ENCODE measurements at places on chromosomes 6 and 20.

GRCh38 chr6:75089151-75089897 lies 116.5 kb downstream of the COL12A1 start:
- DNase-seq, result no peak

DNA sequence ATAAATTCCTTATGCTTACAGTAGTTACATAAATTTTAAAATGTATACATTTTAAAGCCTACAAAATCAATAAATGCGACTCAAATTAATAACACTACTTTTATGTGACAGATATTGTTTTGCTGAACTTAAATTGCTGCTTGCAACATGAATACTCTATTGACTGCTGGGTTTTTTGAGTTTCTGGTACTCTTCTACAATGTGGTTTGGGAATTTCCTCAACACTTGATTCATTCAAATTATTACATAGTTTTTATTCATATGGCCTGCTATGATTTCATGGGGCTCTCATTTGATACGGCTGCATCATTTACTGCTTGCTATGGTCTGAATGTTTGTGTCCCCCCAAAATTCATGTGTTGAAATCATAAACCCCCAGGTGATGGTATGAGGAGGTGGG lies 2.3 kb upstream of the TXLNB start:
- no peak for DNase-seq

- DNase-seq, result no peak
Observed at GRCh38 chr6:15841937-15842726, 179.3 kb upstream of the DTNBP1 start.

DNA sequence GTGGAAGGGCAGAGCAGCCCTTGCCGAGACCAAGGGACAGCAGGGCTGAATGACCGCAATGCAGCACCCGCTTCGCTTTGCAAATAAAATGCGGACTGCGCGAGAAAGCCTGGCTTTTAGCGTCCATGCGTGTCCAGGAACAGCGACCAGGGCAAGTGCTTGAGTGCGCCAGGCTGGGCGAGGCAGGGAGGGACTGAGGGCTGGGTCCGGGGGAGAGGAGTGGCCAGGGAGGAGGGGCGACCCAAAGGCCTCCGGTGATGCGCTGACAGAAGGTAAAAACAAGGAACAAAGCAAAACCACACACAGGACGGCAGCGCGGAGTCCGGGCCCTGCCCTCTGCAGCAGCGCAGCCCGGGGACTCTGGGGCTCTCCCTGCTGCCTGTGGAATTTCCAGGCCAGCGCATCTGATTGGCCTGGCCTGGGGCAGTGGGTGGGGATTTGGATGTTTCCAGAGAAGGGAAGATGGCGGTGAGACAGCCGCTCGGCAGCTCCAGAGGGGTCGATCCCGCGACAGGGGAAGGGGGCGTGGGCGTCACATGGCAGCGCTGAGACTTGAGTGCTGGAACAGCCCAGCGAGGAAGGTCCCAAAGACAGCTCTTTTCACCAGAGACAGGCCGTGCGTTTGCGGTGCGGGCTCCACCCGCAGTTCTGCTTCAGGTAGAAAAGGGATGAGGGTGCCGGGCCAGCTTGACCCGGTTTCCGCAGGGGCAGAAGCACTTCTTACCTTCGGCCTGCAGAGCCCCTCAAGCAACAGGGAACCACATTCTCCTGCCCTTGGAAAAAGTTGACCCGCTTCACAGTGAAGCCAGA lies 51.8 kb downstream of the SSR1 start:
- DNase-seq, result peak; percentile 49

GRCh38 chr6:85537055-85537494 lies 56.6 kb downstream of the SNX14 start:
- peak; percentile 1 for DNase-seq

- DNase-seq, result no peak
Observed at GRCh38 chr6:161181121-161181520, 92.7 kb downstream of the AGPAT4 start.

- DNase-seq, result no peak
Observed at GRCh38 chr20:62427172-62428001, at the start of gene RBBP8NL. TSS of gene RBBP8NL (minus strand) at chr20:62427539. CDS start at chr20:62419647, 7,892 bp downstream.

DNA sequence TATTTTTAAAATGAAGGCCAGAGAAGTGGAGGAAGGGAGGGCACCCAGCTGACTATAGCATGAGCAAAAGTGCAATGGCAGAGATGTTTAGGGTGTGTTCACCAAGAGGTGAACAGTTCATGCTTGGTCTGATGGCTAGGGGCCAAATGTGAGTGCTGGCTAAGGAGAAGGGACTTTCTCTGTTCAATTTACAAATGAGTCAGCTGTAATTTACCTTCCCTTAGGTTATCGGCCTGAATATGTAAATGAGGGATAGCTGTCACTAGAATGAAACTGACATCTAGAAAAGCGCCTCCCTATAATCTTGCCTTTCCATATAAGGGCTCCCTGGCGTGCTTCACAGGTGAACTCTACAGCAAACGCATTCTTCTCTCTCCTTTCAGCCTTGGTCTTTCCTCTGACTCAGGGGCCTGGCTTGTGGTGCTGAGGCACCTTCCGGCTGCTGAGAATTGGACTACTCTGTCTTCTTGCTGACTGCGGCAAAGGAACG lies 114.7 kb upstream of the BACH2 start:
- DNase-seq, result no peak

GRCh38 chr6:116624036-116624805 lies 7.9 kb downstream of the RSPH4A start:
- DNase-seq, result no peak

DNA sequence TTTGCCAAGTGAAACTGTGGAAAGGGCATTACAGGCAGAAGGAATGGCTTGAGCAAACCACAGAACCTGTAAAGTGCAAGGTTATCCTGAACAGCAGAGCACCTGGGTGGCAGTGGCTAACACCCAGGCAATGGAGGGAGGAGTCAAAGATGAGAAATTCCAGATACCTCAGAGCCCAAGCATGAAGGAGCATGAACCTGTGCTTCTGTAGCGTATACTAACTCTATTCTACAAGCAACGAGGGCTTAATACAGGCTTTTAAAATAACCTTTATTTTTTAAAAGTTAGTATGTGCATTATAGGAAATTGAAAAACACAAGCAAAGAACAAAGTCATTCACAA lies 77.0 kb downstream of the CNBD2 start:
- no peak for DNase-seq

- no peak for DNase-seq
Observed at GRCh38 chr20:35617397-35618262, 2.0 kb downstream of the SPAG4 start.

DNA sequence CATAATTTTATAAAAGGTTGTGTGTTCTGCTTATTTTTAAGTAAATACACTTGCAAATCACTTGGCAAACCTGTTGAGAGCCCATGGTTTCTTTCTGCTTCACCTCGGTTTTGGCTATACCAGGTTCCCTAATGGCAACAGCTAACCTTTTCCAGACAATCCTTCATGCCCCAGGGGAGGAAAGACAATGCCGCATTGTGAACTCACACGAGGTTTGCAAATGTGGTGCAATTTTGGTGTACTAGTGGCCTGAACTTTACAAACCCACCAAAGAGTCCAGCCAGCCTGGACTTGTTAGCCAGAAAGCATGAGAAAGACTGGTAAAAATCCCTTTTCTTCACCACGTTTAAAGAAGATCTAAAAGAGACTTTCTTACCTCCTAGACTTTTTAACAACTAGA lies 84.8 kb upstream of the SOX4 start:
- no peak for DNase-seq

All from astrocyte of the cerebellum (primary cell).